ENCODE measurements at places on chromosomes 2 and 18. TPM values are rescaled to one million over a fixed set of nuclear protein-coding genes. Genes with fewer than 3 reads are reported as not detected.

SCG2 gene
- total RNA-seq: not detected

ABCB11 gene
- under 0.01 TPM for total RNA-seq

IL1F10 gene
- not detected for total RNA-seq

MC4R gene
- total RNA-seq: not detected

GDF7 gene
- under 0.01 TPM for total RNA-seq

CDH19 gene
- total RNA-seq: 12.9 TPM

DCDC2C gene
- total RNA-seq: 0.59 TPM

SMYD1 gene
- total RNA-seq: not detected

RND3 gene
- 105 TPM for total RNA-seq

ATP6V1B1 gene
- 4.6 TPM for total RNA-seq

HJURP gene
- 3.0 TPM for total RNA-seq

ZNF385B gene
- total RNA-seq: 8.8 TPM

RFX8 gene
- total RNA-seq: 0.96 TPM

- DNase-seq: no peak
- no peaks in the 10 kb centered on the region for H3K36me3 ChIP-seq
- H3K27ac ChIP-seq: no peak overlapping the region
- H3K27me3 ChIP-seq: no peaks in the 10 kb centered on the region
- no peaks in the 10 kb centered on the region for H3K4me1 ChIP-seq
These were observed 73.0 kb upstream of the EPB41L5 start for GRCh38 chr2:119939915-119940314.

GRCh38 chr2:216246766-216247165, 125.5 kb downstream of the MARCHF4 start:
- no peaks in the 10 kb centered on the region for H3K27me3 ChIP-seq
- H3K27ac ChIP-seq: no peak overlapping the region
- no peak for DNase-seq

- no peak for DNase-seq
- no peak overlapping the region for H3K27ac ChIP-seq
These were observed 149.0 kb upstream of the ZNF516 start for GRCh38 chr18:76643996-76644395.

- no peaks in the 10 kb centered on the region for H3K4me1 ChIP-seq
- no peak overlapping the region for H3K4me3 ChIP-seq
- H3K27ac ChIP-seq: no peak overlapping the region
- no peak for DNase-seq
- H3K36me3 ChIP-seq: no peaks in the 10 kb centered on the region
- H3K27me3 ChIP-seq: no peaks in the 10 kb centered on the region
These were observed 39.6 kb upstream of the BOD1L2 start for GRCh38 chr18:57107140-57107832.

GRCh38 chr18:70188113-70188512, 17.4 kb downstream of the RTTN start:
- no peak for DNase-seq
- no peaks in the 10 kb centered on the region for H3K4me1 ChIP-seq
- H3K27ac ChIP-seq: no peak overlapping the region

- no peaks in the 10 kb centered on the region for H3K36me3 ChIP-seq
- no peak overlapping the region for H3K27ac ChIP-seq
- no peak overlapping the region for H3K4me3 ChIP-seq
- DNase-seq: no peak
These were observed 198.0 kb downstream of the CDH20 start for GRCh38 chr18:61531182-61531581.

DNA sequence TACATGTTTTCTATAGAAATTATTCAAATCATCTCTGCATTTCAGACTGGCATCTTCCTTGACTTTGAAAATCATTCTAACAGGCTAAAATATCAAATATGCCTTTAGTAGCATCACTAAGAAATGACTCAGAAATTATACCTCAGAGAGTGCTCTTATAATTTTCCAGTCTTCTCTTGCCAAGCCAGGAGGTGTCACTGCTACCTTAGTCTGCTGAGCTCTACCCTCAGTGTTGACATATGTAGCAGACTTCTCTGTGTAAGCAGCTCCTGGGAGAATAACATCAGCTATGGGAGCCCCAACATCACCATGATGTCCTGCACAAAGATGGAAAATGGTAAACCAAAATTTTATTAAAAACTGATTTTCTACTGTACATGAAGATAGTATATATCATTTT, 31.6 kb downstream of the NDUFS1 start:
- no peaks in the 10 kb centered on the region for H3K27me3 ChIP-seq
- peaks cover 17% of the 10 kb centered on the region for H3K36me3 ChIP-seq
- no peak for DNase-seq
- H3K4me1 ChIP-seq: no peaks in the 10 kb centered on the region

GRCh38 chr18:57705832-57706595, 84.4 kb upstream of the NARS1 start:
- H3K4me3 ChIP-seq: no peak overlapping the region
- no peak for DNase-seq
- H3K27me3 ChIP-seq: no peaks in the 10 kb centered on the region

- H3K36me3 ChIP-seq: no peaks in the 10 kb centered on the region
- no peak overlapping the region for H3K4me3 ChIP-seq
- no peak overlapping the region for H3K27ac ChIP-seq
- DNase-seq: no peak
- H3K4me1 ChIP-seq: no peaks in the 10 kb centered on the region
These were observed 80.9 kb upstream of the PHLPP1 start for GRCh38 chr18:62634458-62634857.

- H3K27me3 ChIP-seq: no peaks in the 10 kb centered on the region
- H3K27ac ChIP-seq: no peak overlapping the region
- no peaks in the 10 kb centered on the region for H3K4me1 ChIP-seq
- DNase-seq: no peak
These were observed 30.0 kb upstream of the LINC00305 start for GRCh38 chr18:64178860-64179259.

GRCh38 chr2:207161247-207162123, 4.3 kb downstream of the KLF7 start:
- no peak overlapping the region for H3K4me3 ChIP-seq
- H3K27me3 ChIP-seq: no peaks in the 10 kb centered on the region
- peaks cover 11% of the 10 kb centered on the region for H3K4me1 ChIP-seq
- no peaks in the 10 kb centered on the region for H3K36me3 ChIP-seq
- no peak for DNase-seq

DNA sequence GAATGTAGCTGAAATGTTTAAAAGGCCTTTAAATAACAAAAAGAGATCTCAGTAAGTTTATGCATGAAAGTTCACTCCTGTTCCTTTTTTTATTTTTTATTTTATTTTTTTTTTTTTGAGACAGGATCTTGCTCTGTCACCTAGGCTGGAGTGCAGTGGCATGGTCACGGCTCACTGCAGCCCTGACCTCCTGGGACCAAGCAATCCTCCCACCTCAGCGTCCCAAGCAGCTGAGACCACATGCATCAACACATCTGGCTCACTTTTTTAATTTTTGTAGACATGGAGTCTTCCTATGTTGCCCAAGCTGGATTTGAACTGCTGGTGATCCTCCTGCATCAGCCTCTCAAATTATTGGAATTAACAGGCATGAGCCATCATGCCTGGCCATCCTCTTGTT, 84.3 kb downstream of the KANSL1L start:
- H3K4me3 ChIP-seq: no peak overlapping the region
- H3K36me3 ChIP-seq: no peaks in the 10 kb centered on the region
- no peaks in the 10 kb centered on the region for H3K4me1 ChIP-seq
- no peaks in the 10 kb centered on the region for H3K27me3 ChIP-seq

GRCh38 chr2:200828572-200829257, 17.0 kb downstream of the BZW1 start:
- no peaks in the 10 kb centered on the region for H3K36me3 ChIP-seq
- H3K27me3 ChIP-seq: no peaks in the 10 kb centered on the region
- no peaks in the 10 kb centered on the region for H3K4me1 ChIP-seq
- DNase-seq: no peak
- no peak overlapping the region for H3K27ac ChIP-seq
- H3K4me3 ChIP-seq: no peak overlapping the region

- peak overlapping the region; percentile 91 for H3K27ac ChIP-seq
- no peaks in the 10 kb centered on the region for H3K4me1 ChIP-seq
- H3K4me3 ChIP-seq: peak overlapping the region; percentile 77
These were observed 591 bp downstream of the SLC16A14 start for GRCh38 chr2:230068016-230068650.

- DNase-seq: no peak
- H3K27me3 ChIP-seq: no peaks in the 10 kb centered on the region
- no peaks in the 10 kb centered on the region for H3K4me1 ChIP-seq
- H3K27ac ChIP-seq: no peak overlapping the region
- no peak overlapping the region for H3K4me3 ChIP-seq
- no peaks in the 10 kb centered on the region for H3K36me3 ChIP-seq
These were observed 129.7 kb downstream of the CCDC85A start for GRCh38 chr2:56313500-56313921.

DNA sequence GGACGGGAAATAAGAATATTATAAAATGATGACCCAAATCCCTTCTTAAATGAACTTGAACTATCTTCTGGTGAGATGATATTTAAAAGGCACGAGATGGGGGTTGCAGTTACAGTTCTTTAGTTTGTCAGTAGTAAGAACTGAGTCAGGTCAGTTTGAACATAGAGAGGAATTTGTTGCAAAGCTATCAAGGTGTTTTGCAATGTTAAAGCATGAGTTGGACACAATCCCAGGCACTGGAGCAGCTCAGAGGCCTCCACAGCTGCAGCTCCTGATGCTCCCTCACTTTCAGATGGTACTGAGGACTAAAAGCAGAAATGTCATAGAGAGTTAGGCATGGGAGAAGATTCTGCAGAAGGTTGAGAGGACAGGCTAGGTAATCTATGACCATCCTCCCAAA, 236.0 kb downstream of the BCL2 start:
- no peak overlapping the region for H3K4me3 ChIP-seq
- no peak for DNase-seq
- H3K4me1 ChIP-seq: no peaks in the 10 kb centered on the region
- no peaks in the 10 kb centered on the region for H3K36me3 ChIP-seq
- no peak overlapping the region for H3K27ac ChIP-seq

- H3K36me3 ChIP-seq: no peaks in the 10 kb centered on the region
- no peaks in the 10 kb centered on the region for H3K4me1 ChIP-seq
- DNase-seq: no peak
These were observed 15.8 kb downstream of the PASK start for GRCh38 chr2:241133436-241133820.

- no peak overlapping the region for H3K4me3 ChIP-seq
- H3K4me1 ChIP-seq: no peaks in the 10 kb centered on the region
- no peaks in the 10 kb centered on the region for H3K36me3 ChIP-seq
These were observed 5.2 kb downstream of the GALR1 start for GRCh38 chr18:77254711-77255405.

DNA sequence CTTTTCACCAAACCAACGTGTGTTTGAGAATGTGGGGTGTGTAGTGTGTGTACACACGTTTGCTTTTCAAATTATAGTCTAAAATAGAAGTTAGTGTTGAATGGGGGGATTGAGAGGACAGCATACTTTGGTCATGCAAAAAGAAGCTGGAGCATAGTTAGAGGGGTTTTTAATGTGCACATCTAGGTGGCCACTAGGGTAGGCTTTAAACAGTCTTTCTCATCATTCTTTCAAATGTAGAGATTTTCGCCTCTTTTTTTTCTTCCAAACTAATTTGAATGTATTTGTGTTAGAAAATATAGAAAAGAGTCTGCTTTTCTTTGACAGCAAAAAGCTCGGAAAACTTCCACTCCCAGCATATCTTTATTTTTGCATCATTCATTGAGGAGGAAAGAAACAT, 165.2 kb upstream of the MYO3B start:
- no peaks in the 10 kb centered on the region for H3K27me3 ChIP-seq
- H3K4me3 ChIP-seq: no peak overlapping the region
- no peak for DNase-seq
- H3K4me1 ChIP-seq: no peaks in the 10 kb centered on the region
- H3K27ac ChIP-seq: no peak overlapping the region

DNA sequence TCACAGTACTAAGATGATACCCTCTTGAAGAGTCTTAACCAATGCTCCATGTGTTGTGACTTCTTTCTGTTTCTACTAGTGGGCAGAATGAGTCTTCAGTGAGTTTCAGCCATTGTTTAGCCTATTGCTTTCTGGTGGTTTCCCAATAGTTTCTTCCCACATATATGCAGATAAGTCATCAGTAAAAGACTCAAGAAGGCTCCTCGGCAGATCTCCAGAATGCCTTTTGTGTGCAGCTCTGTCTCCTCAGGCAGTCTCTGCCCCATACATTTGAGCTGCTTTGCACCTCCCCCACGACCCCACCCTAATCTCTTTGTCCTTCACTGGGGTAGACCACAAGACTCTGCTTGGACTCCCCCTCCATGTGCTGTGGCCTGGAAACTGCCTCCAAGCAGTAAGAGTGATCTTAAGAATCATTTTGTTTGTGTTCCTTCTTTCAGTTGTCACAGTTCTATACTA, 71.6 kb upstream of the CHRNA1 start:
- no peaks in the 10 kb centered on the region for H3K36me3 ChIP-seq
- no peak overlapping the region for H3K27ac ChIP-seq
- no peaks in the 10 kb centered on the region for H3K4me1 ChIP-seq
- H3K4me3 ChIP-seq: no peak overlapping the region

DNA sequence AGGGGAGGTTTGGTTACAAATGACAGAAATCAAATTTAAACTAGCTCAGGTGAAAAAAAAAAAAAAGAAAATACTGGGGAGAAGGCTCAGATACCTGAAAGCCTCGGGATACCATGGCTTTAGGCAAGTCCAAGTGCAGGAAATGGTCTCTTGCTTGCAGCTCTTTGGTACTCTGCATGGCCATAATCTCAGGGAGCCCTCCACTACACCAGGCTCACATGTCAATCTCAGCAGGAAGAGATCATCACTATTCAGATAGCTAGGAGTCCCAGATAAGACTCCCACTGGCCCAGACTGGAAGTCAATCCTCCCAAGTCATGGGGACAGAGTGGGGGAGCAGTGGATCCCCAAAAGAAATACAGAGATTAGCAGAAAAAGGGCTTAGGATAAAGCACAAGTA, 64.8 kb upstream of the RALBP1 start:
- no peak for DNase-seq
- H3K36me3 ChIP-seq: no peaks in the 10 kb centered on the region
- no peak overlapping the region for H3K4me3 ChIP-seq
- no peaks in the 10 kb centered on the region for H3K27me3 ChIP-seq
- H3K4me1 ChIP-seq: no peaks in the 10 kb centered on the region
- no peak overlapping the region for H3K27ac ChIP-seq

DNA sequence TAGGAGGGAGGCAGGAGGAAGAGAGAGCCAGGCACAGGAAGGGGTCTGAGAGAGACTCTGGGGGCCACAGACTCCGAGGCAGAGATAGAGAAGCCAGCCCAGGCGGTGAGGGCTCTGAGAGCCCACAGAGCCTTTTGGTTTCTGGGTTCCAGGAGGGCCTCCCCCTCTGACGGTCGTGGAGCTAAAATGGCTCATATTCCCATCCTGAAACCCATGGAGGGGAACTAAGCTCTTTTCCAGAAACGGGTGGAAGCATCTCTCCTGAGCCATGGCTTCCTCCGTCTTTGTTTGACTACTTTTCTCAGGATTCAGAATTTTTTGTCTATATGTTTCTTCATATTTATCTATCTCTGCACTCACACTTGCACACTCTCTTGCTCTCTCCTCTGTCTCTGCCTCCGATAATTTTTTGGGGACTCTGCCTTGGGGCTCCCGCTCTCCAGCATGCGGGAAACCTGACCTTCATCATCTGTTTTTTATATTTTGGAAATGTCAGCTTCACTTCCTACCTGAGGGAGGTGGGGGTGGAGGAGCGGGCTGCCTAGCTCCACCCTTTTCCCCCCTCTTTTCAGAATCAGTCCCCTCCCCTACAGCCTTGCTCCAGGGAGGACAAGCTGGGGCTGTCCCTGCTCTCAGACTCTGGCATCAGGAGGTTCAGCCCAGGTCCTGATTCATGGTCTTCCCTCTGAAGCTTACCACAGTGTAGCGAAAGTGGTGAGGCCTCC, 5.0 kb upstream of the PKDCC start:
- no peak for DNase-seq
- no peaks in the 10 kb centered on the region for H3K4me1 ChIP-seq
- no peak overlapping the region for H3K4me3 ChIP-seq
- no peaks in the 10 kb centered on the region for H3K36me3 ChIP-seq
